ENCODE measurements at places on chromosomes 5 and 9.

GRCh38 chr9:36049408-36049807, 12.7 kb downstream of the RECK start:
- no peak for DNase-seq

DNA sequence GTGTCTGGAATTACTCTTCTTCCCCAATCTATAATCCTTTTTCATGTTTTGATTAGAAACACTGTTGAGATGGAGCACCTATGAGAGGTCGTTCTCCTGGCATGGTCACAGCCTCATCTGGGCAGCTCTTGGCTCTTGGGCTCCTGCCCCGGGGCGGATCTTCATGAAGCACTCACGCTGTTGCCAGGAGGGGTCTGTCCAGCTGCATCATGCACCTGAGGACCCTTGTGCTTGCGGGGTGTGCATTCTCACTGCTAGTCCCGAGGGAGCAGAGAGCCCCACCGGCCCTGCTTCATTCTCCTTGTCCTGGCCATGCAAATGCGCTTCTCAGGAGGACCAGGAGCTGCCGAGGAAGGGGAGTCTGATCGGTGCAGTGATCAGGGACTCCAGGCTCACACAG, 117.6 kb upstream of the S1PR3 start:
- DNase-seq, result no peak

- DNase-seq, result no peak
Observed at GRCh38 chr5:66164044-66164790, 20.1 kb downstream of the SREK1 start.

- no peak for DNase-seq
Observed at GRCh38 chr5:160119905-160120266, 636 bp upstream of the PWWP2A start.

GRCh38 chr9:138073808-138074207, 196.2 kb downstream of the CACNA1B start:
- DNase-seq, result no peak

- DNase-seq, result no peak
Observed at GRCh38 chr9:133002147-133003070, 23.9 kb downstream of the GFI1B start.

- no peak for DNase-seq
Observed at GRCh38 chr5:132641241-132641723, 16.7 kb upstream of the IL13 start.

GRCh38 chr5:75823811-75824210, 106.6 kb upstream of the POC5 start:
- no peak for DNase-seq

DNA sequence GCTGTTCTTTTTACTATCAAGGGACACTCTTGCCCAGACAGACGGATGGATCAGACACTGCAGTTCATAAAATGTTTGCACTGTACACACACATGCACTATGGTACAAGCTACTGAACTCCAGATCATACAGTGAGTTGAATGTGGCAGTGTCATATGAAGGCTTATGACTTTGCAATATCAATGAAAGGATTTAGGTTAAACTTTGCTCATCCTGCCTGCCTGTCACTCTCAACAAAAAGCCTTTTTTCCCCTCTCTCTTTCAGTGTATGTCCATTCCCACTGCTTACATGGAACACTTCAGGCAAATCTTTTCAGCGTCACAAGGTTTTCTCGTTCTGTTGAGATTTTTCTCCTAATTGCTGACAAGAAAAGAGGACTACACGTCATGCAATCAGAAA, 97.4 kb downstream of the BNC2 start:
- DNase-seq, result no peak

- DNase-seq, result no peak
Observed at GRCh38 chr5:90809311-90810056, 250.9 kb downstream of the ADGRV1 start.

DNA sequence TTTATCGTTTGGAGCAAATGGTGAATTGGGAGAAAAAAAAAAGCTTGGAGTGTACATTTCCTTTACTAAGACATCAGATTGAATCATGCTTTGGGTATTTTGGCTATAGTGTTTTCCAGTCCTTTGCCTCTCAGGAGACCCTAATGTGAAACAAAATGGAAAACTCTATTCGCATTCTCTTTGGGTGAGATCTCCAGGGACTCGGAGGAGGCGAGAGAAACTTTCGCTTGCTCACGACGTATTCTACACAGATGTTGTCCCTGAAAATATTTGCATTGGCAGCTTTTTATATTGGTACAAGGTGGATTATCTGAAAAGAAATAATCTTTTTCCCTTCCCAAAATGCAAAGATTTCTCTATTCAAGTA, 1240.1 kb upstream of the WWC1 start:
- no peak for DNase-seq

DNA sequence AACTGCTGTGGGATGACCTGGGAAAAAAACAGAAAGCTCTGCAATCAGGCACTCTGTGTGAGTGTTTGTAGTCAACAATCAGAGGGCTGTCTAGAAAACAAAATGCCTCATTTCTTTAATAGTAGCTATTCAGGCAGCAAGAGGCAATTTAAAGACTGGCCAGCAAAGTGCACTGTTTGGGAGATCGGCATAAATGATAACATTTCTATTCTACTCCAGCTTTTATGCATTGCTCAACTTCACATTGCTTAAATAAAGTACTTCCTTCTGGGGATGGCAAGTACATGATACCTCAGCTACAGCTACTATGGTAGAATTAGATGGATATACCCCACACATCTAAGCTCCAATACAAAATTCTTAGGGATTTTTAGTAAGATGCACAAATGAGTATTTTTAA, 193.1 kb downstream of the DCP2 start:
- DNase-seq, result no peak

- no peak for DNase-seq
Observed at GRCh38 chr5:172451771-172452197, 2.5 kb downstream of the SH3PXD2B start.

GRCh38 chr5:32314658-32315057, 1.9 kb upstream of the MTMR12 start:
- DNase-seq, result no peak

DNA sequence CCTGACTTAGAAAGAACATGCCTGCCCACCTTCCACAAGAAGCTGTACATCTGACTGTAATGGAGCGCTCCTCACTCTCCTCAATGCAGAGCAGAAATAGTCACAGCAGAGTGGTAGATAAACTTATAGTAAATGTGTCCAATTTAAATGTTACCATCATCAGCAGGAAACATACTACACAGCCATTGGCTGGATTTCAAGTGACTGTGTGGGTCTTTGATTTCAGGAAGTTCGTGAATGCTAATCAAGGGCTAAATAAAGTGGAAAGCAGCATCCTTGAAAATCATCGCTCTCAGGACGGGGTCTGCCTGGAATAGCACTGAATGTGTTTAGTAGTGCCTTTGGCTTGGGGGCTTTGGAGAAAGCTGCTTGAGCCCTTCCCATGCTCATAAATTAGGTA, 32.4 kb upstream of the CRHBP start:
- no peak for DNase-seq

Data from neural crest cell (in vitro differentiated cells).